SIG-M5 (cell line): ENCODE measurements at places on chromosomes 7 and 10.

DNA sequence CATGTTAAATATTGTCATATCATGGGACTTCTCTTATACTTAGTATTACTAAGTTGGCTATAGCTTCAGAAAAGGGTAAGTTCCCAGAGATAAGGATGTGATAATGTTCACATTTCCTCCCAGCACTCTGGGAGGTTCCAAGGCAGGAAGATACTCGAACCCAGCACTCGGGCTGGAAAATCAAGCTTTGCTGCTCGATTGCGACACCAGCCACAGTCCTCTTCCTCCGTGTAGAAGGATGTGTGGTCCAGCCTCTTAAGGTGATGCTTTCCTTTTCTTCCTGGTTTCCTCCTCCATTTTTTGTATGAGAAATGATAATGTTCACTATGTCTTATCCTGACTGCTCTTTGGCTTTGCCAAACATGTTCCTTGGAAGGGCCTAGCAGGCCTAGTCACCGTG, 3.2 kb downstream of the BMS1 start:
- no peak for DNase-seq

- DNase-seq: no peak
Observed at GRCh38 chr7:51620706-51621105, 304.1 kb upstream of the COBL start.

DNA sequence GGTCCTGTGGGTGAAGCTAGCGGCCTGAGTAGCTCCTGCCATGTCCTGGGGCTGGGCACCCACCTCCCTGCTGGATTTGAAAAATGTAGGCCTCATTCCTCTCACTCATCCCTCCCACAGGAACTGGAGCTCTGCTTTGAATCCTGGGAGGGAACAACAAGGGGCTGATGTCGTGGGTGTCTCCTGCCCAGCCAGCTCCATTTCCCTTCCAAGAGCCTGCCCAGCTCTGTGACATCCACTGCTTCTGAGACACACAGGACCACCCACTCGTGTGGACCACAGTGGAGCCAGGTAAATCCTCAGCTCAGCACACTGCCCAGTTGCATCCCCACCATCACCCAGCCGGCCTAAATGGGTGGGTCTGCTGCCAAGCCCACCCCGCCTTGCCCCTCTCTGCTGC, 579.2 kb downstream of the GRID1 start:
- DNase-seq: no peak

DNA sequence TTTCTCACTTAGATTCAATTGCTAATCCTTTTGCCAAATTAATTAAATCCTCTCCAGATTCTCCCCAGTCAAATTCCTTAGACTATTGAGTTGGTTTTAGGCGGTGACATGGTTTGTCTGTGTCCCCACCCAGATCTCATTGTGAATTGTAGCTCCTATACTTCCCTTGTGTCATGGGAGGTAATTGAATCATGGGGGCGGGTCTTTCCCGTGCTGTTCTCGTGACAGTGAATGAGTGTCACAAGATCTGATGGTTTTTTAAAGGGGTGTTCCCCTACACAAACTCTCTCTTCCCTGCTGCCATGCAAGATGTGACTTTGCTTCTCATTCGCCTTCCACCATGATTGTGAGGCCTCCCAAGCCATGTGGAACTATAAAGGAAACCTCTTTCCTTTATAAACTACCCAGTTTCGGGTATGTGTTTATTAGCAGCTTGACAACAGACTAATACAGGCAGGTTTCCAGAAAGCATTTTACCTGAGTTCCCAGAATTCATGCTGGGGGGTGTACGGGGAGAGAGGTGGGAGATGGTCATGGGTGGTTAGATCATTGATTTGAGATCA, 44.7 kb upstream of the GARS1 start:
- no peak for DNase-seq

DNA sequence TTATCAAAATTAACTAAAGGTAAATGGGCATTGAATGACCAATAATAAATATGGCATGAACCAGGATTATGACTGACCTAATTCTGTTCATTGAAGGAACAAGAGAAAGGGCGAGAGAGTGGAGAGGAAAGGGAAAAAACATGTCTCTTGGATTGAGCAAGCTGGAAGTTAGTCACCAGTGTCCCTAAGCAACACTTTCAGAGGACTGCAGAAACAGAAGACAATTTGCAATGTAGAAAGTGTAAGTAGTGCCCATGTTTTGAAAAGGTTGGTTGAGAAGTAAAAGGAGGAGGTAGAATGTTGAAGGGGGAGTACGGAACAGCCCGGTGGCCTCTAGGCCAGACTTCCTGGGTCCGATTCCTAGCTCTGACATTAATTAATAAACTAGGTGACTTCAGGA, 94.6 kb downstream of the FAS start:
- DNase-seq: no peak
